ENCODE measurements at places on chromosomes 11 and 22.

DNA sequence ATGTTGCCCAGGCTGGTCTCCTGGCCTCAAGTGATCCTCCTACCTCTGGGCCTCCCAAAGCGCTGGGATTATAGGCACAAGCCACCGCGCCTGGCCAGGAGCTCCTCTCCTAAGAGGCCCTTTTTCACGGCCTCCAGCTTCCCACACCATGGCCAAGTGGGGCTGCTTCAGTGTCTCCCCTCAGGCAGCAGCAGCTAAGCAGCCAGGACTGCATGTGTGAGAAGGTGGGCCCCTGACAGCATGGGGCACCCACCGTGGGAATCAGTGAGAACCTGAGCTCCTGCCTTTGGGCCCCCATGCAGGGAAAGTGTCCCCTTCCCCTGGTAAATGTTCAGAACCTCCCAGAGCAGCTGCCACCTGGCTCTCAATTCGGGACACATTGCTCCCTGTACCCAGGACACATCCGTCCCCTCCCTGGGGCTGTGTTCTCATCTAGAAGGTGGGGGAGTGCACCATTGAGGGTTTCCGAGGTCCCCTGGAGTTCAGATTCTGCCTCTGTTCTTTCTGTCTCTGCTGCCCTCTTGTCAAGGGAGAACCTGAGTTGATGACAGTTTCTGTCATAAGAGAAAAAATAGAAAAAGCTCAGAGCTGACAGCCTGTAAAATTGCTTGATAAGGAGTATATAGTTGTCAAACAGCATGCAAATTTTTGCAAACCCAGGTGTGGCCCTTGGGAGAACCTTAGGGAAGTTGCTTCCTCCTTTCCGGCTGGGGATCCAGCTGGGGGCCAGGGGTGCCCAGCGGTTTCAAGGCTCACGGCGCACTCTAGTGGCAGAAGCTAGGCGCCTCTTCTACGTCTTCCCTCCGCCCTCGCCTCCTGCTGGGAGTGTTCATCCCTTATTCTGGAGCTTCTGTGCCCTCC, 29.7 kb downstream of the FAM83F start:
- DNase-seq, result peak; percentile 73

- no peak for DNase-seq
Observed at GRCh38 chr11:86570020-86570419, 102.4 kb downstream of the ME3 start.

DNA sequence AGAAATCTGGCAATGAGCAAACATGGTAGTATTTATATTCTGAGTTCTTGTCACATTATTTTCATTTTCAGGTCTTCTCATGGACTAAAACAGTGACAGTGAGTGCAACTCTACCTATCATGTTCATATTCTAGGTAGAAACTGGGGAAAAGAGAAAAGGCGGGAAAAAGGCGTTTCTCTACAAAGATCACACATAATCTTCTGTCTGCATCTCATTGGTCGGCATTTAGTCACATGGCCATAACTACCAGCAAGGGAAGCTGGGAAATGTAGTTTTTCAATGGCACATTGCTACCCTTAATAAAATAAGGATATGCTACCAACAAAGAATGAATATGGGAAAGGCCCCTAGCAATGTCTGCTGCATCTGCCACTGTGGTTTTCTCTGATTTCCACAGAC, 57.6 kb upstream of the B3GAT1 start:
- no peak for DNase-seq

DNA sequence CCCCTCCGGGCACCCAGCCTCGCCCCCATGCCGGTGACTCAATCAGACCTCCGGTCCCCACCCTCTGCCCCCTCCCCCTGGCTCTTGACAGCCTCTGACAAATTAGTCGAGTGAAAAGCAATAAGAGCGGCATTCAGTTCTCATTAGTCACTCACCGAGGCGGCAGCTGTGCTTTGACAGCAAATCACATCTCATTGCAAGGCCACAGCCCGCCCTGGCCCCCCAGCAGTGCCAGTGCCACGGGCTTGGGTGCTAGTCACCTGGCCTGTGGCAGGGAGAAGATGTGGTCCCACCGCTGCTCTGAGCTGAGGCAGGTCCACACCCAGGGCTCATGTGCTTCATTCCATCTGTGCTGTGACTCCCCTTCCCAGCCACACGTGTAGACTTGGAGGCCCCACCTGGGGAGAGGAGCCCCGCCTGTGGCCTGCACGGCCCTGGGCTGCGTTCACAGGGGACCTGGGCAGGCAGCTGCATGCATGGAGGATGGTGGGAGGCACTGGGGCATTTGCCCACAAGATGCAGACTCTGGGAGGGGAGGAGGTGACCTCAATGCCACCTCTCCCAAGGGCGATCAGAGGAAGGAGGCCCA, 7.4 kb upstream of the TH start:
- no peak for DNase-seq

DNA sequence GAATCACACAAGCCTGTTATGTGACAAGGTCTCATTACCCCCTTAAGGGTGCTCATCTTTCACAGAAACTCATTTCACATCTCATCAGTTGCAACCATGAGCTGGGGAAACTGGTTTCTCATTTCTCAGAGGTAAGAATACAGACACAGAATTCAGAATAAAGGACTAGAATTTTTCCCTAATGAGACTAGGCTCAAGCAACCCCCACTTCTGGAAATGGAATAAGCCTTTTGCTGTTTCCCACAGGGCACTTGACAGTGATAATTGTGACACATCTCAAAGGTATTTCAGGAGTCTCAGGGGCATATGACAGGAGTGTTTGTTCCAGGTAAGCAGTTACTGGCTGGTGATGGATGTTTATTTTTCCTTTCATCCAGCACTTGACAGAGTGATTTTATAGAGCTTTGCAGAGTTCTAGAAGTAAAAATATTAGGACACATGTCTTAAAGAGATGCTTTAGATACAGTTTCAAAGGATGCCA, 112.9 kb upstream of the DDI1 start:
- DNase-seq, result no peak

- DNase-seq, result no peak
Observed at GRCh38 chr11:96254087-96254486, 88.9 kb downstream of the MAML2 start.

DNA sequence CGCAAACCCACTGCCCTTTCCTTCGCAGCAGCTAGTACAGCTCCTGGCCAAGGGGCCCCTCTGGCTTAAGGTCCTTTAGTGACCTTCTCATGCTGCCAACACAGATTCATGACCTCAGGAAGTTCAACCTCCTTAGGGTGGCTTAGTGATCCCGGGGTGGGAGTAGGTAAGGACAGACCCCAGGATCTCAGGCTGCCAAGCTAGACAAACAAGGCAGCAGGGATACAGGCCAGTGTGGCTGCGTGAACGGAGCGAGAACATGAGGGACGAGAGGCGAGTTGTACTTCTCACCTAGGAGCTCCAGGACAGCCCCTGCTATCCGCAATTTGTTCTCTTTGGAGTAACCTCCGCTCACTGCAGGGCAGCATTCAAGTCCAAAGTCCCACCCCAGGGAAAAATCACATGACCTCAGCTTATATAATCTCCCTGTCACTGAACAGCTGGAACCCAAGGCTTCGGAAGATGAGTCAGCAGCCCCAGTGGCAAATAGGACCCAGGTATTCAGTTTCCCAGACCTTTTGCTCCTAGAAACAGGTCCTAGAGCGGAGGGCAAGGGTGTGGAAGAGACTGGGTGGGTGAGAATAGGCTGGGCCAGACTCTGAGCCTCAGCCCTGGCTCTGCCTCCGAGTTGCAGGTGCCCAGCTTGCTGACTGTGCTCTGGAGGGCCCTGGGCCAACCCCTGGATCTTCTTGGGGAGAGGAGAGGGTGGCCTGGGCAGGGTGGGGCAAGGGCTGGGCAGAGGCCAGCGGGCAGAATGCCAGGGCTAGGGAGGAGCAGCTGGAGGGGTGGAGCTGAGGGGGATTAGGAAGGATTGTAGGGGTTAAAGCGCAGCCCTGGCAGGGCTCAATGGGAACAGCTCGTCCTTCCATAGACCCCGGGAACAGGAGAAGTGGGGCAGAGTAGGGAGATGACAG, 13.1 kb downstream of the USP2 start:
- DNase-seq, result no peak

DNA sequence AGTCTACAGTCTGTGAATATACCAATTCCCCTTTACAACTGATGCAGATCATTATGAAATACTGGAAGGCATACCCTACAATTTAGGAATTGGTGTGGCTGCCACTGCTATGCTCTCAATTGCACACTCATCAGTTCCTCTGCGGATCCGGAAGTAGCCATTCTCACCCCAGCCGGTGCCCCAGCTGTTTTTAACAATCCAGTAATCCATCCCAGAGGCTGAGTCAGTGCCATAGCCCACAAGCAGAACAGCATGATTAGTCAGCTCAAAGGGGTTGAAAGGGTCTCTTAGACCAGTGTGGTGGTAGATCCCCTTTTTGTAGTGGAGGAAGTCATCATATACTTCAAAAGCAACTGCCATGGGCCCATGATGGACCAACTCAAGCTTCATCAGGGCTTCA, 43.6 kb downstream of the CTSC start:
- DNase-seq, result no peak

DNA sequence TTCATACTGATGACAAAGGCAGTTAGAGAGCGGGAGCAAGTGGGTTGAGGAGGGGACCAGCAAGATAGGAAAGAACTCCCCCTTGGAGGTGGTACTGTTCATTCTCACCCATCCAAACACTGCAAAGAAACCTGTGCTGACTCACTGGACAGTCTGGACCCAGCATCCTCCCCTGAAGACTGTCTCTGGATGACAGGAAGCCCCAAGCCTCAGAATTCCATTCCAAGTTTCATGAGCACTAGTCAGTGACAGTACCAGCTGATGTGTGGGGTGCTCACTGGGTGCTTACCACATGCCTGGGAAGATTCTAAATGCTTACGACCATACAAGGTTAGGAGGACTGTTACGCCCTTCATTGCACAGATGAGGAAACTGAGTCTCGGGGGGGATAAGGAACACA, 160.9 kb downstream of the IGLL1 start:
- no peak for DNase-seq

DNA sequence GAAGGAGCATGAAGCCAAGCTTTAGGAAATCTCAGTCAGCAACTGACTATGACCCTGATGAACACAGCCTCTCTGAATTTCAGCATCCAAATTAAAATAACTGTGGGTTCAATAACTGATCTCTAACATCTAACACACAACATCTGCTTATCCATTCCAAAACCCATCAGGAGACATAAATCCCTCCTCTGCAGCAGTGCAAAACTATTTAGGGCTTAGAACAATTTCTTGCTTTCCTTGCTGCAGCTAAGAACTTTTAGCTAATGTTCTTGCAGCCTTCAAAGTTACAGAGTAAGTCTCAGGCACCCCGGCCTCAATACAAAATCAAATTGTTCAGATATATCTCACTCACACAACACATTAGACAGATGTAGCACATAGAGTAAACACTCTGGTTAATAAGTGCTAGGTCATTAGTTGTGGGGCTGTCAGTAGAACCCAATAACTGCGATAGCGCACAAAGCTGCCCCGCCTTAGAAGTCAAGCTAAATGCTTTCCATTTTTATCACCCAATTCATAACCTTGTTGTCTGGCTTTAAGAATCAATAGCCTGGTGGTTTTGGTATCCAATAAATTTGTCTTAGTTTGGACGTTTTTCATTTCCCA, 139.6 kb downstream of the LARGE1 start:
- DNase-seq, result no peak

DNA sequence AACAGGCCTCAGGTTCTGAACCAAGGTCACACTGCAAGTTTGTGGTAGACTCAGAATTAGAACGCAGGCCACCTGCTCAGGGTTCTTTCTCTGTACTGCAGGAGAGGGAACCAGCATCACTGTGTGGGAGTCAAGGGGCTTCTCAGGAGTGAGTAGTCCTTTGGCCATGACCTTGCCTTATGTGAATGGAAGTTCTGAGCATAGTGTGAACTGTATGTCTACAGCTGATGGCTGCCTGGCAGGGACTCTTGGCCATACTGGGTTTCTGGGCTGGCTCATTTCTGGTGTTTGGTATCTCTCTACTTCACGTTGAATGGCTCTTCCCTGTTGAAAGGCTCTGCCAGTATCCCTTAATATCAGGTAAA, 40.1 kb upstream of the TUB start:
- peak; percentile 6 for DNase-seq

DNA sequence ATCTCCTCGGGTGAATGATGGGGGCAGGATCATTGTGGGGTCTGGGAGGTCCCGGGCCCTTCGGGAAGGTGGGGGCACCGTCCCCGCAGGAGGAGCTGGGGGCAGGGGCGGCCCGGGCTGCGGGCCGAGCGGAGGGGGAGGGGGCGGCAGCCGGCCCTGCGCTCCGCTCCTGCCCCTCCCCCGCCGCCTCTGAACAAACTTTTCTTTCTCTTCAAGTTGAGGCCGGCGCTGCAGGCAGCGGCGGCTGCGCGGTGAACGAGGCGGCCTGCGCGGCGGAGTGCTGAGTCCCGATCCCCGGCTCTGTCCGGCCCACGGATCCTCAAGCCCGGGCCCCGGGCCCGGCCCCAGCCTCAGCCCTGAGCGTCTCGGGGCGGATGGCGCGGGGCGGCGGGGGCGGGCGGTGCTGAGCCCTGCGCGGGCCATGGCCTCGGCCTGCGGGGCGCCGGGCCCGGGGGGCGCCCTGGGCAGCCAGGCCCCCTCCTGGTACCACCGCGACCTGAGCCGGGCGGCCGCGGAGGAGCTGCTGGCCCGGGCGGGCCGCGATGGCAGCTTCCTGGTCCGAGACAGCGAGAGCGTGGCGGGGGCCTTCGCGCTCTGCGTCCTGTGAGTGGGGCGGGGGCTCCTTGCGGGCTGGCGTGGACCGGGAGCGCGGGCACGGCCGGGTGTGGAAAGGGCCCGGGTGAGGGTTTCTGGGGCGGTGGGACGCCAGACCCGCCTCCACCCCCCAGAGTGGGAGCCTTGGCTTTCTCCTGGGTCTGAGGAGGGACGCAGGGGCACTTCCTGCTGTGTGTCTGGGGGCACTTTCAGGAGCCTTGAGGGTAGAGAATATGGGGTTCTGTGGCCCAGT, at the start of gene INPPL1:
Gene INPPL1, plus strand, starts transcription at position 204 of the 847 bp plus-strand sequence. Its CDS starts 218 bp downstream, at position 422.
- peak; percentile 54 for DNase-seq

DNA sequence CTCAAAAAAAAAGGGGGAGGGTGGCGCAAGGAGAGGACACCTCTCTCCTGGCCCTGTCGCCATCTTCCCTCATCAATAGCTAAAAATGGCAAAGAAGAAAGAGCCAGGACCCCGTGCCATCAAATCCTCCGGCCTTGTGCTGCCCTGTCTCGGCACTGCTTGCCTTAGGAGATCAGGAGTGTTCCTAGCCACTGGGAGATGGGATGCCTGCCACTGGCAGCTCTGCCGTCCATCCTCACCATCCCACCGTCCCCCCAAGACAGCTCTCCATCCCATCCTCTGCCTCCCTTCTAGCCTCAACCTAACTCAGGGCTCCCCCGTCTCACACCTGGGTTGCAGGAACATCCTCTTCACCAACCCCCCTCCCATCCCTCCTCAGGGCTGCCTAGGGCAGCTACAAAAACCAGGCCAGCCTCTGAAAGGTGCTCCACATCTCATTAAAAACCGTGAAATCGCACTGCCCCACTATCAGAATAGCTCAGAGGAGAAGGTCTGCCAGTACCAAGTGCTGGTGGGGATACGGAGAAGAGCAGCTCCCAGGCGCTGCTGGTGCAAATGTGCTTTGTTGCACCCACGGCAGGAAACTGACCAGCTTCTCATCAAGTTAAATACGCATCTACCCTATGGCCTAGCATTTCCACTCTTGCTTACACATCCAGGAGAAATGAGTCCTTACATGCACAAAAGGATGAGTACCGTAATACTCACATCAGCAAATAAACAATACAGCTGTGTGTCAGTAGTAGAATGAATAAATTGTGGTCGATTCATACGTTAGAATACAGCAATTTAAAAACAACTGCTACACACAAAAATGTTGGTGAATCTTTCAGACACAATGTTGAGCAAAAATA, 31.7 kb upstream of the GCAT start:
- no peak for DNase-seq
